CD4-positive, alpha-beta T cell treated with Interleukin-6 at 100 ng/mL for 8 hours (primary cell): ENCODE measurements at places on chromosomes 3 and 15.

DNA sequence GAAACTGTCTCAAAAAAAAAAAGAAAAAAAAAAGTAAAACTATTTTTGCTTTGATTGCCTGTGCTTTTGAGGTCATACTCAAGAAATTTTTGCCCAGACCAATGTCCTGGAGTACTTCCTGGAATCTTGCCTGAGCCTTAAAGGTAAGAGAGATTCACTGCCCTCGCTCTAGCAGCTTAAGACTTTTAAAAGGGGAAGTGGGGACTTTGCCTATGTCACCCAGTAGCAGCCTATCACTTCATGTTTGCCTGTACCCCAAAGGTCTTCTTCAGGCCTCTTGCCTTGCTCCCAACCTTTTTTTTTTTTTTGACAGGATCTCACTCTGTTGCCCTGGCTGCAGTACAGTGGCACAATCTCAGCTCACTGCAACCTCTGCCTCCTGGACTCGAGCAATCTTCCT lies 18.9 kb upstream of the GOLGB1 start:
- DNase-seq: no peak

DNA sequence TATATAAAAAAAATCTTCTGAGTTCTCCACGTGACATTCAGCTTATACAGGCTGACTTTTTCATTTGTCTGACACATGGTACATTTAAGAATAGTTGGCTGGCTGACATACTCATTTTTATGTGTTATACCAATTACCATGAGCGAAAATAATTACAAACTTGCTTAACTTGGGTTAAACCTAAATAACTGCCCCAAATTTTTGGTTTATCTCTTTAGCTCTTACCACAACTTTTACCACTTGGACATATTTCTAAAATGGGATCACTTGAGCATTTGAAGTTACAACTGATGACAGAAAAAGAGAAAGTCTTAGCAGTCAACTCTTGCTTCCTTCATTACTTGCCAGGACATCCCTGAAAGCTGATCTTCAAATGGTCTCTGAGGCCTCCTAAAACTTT lies 618.1 kb downstream of the RBMS3 start:
- no peak for DNase-seq

GRCh38 chr3:26687466-26687865 lies 64.9 kb downstream of the LRRC3B start:
- no peak for DNase-seq

GRCh38 chr15:93121107-93121506 lies 32.1 kb upstream of the RGMA start:
- DNase-seq: no peak

DNA sequence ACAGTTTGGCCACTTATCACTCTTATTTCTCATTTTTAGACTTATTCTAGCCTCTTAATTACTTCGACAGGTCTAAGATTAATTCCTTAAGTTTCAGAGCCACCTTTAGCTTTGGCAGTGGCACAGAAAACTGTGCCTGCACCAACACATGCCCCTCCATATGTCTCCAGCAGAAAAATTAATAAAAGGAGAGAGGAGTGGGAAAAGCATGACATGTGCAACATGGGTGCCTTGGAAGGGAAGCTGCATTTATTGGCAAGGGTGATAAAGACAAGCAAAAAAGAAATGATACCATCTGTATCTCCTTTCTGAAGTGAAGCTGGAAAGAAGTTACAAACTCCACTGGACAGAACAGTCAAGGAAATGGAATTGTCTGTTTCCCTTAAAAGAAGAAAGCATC lies 121.7 kb upstream of the CFAP20DC start:
- no peak for DNase-seq

GRCh38 chr3:147672035-147672434 lies 262.9 kb downstream of the ZIC1 start:
- DNase-seq: no peak

DNA sequence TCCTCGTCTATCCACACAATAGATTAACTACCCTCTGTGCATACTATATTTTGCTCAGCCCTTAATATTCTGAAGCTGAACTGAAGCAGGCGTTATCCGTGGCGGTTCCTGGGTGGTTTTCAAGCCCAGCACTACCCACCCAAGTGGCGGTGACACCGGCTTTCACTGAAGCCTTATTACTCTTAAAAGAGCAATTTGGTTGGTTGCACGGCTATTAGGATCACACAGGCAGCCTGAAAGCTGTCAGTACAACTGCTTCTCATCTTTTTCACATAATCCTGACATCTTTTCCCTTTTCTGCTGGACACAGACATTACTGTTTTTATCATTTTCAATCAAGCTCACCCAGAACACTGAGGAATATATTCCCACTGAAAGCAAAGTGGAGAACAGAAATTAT lies 525.3 kb upstream of the ZNF717 start:
- DNase-seq: no peak

- no peak for DNase-seq
Observed at GRCh38 chr3:139689708-139690228, 12.0 kb upstream of the NMNAT3 start.

GRCh38 chr3:128969993-128970739 lies 23.7 kb downstream of the CFAP92 start:
- peak; percentile 59 for DNase-seq

- DNase-seq: no peak
Observed at GRCh38 chr3:169668072-169668956, 4.8 kb upstream of the MECOM start.

- no peak for DNase-seq
Observed at GRCh38 chr3:123278446-123278845, 76.7 kb downstream of the SEC22A start.

GRCh38 chr3:2927259-2927658 lies 182.9 kb downstream of the IL5RA start:
- no peak for DNase-seq

DNA sequence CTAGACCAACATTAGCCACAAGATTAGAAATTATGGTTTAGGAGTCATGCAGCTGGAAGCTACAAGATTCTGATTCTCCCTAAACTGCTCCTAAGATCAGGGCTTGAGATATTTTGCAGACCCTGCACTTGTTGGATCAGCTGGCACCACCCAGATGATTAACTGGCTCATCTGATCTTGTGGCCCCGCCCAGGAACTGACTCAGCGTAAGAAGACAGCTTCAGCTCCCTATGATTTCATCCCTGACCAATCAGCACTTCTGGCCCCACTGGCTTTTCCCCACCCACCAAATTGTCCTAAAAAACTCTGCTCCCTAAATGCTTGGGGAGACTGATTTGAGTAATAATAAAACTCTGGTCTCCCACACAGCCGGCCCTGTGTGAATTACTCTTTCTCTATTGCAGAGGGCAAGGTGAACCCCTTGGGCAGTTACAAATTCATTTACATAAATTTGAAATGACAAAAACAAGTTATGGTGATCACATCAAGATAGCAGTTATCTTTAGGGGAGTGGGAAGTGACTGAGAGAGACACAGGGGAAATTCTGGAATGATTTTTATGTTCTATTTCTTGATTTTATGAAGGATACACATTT lies 76.5 kb downstream of the CD200R1L start:
- DNase-seq: no peak

DNA sequence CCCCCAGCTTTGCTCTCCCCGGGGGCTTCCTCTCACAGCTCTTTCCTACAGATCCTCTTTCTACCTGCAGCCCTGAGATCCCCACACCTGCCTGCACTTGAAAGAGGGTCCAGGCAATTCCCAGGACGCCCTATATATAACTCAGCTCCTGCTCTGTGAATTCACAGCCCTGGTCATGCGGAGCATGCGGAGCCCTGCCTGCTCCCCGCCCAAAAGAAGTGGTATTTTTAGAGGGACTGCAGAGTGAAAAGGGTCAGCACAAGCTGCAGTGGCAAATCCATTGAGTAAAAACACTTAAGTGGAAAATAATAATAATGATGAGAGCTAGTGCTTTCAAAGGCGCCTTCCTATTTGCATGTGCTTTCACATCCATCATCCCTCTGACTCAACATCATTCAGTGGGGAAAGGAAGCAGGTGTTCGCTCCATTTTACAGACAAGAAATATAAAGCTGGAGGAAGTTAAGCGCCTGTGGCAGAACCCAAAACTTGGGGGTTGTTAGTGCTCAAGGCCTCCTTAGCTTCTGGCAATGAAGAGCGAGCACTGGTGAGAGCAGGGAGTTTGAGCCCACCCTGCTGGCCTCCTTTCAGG lies 76.3 kb upstream of the LIPC start:
- no peak for DNase-seq

GRCh38 chr3:31958701-31959152 lies 22.3 kb downstream of the OSBPL10 start:
- no peak for DNase-seq

GRCh38 chr15:101362359-101362758 lies 67.3 kb upstream of the SNRPA1 start:
- no peak for DNase-seq

- DNase-seq: no peak
Observed at GRCh38 chr3:24951180-24951579, 456.5 kb upstream of the THRB start.

DNA sequence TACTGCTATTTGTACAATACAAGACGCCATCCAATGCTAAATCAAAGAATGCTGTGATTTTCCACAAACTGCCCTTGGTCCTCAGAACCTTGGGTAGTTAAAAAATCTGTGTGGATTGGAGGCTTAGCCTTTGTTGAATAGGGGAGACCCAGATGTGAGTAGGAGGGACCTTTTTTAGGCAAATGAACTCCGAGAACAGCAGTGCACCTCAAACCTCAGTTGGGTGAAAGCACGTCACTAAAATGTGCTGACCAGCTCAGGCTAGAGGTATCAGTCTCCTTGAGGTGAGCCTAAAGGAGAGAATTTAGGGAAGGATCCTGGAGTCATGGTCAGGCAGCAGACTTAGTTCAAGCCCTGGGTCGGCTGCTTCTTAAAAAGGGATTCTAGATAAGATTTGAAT lies 200.7 kb downstream of the SOX2 start:
- no peak for DNase-seq

- DNase-seq: no peak
Observed at GRCh38 chr3:47436180-47436579, 39.6 kb downstream of the SCAP start.
